ENCODE measurements at places on chromosomes 5 and 9.

- no peak for DNase-seq
- H3K36me3 ChIP-seq, result peaks cover 61% of the 10 kb centered on the region
- peak overlapping the region; percentile 73 for H3K27ac ChIP-seq
- H3K4me1 ChIP-seq, result peaks cover 96% of the 10 kb centered on the region
- no peaks in the 10 kb centered on the region for H3K27me3 ChIP-seq
Observed at GRCh38 chr5:151063142-151063989, 17.5 kb downstream of the TNIP1 start.

DNA sequence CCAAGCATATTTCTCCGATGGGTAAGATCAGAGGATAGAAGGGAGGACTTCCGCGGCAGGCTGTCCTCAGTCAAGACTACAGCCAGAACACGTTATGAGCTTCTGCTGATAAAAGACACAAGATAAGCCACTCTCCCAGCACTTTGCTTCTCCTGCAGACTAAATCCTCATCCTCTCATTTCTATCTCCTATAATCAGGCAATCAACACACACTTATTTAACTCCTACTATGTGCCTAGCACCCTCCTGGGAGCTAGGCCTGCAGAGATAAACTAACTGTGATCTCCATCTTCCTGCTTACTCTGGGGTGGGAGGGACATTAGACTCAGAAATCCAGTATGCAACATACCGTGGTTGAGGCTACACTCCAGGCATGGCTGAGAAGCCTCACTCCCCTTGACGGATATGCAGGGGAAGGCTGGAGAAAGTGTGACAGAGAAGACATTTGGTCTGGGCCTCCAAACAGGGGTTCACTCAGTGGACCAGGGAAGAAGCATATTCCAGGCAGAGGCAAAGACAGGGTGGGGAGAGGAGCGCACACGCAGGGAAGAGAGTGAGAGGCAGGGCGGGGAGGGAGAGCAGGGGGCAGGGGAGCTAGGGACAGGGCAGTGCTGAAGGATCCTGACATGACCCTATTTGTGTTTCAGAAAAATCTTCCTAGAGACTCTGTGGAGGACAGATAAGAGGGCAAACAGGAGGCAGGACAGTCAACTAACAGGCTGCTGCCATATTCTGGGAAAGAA lies 274.1 kb downstream of the DENND1A start:
- no peak overlapping the region for H3K27ac ChIP-seq
- no peak for DNase-seq
- H3K4me3 ChIP-seq, result no peak overlapping the region
- H3K36me3 ChIP-seq, result peaks cover 14% of the 10 kb centered on the region
- H3K4me1 ChIP-seq, result peaks cover 10% of the 10 kb centered on the region
- no peaks in the 10 kb centered on the region for H3K27me3 ChIP-seq

- DNase-seq, result no peak
- H3K27ac ChIP-seq, result no peak overlapping the region
- no peaks in the 10 kb centered on the region for H3K36me3 ChIP-seq
- H3K27me3 ChIP-seq, result no peaks in the 10 kb centered on the region
Observed at GRCh38 chr5:45335978-45336377, 360.2 kb downstream of the HCN1 start.

DNA sequence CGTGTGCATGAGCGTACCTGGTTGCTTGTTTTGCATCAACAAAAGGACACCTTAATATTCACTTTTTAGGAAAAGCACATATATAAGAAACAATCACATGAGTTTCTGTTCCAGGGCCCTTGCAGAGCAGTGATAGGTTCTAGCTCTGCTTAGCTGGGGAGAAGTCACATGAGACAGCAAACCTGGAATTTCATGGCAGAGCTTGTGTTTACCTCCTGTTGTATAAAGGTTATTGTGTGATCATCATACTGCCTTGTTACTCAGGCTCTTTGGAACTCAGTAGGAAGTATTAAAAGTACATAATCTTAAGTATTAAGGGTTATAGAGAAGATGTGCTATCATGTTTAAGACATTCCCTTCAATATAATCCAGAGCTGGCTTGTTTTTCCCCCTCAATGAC lies 18.0 kb upstream of the VLDLR start:
- peaks cover 3% of the 10 kb centered on the region for H3K4me1 ChIP-seq
- H3K27me3 ChIP-seq, result peaks cover 27% of the 10 kb centered on the region
- H3K27ac ChIP-seq, result no peak overlapping the region
- DNase-seq, result no peak

GRCh38 chr9:1775230-1775629 lies 239.9 kb upstream of the SMARCA2 start:
- no peak overlapping the region for H3K4me3 ChIP-seq
- H3K27ac ChIP-seq, result no peak overlapping the region
- no peaks in the 10 kb centered on the region for H3K4me1 ChIP-seq
- DNase-seq, result no peak
- no peaks in the 10 kb centered on the region for H3K27me3 ChIP-seq

- no peak overlapping the region for H3K4me3 ChIP-seq
- peak; percentile 33 for DNase-seq
- H3K4me1 ChIP-seq, result peaks cover 8% of the 10 kb centered on the region
- H3K27ac ChIP-seq, result peak overlapping the region; percentile 69
- H3K27me3 ChIP-seq, result no peaks in the 10 kb centered on the region
Observed at GRCh38 chr5:178483620-178484019, 106.6 kb downstream of the COL23A1 start.

- no peak overlapping the region for H3K4me3 ChIP-seq
- no peaks in the 10 kb centered on the region for H3K27me3 ChIP-seq
- H3K27ac ChIP-seq, result no peak overlapping the region
Observed at GRCh38 chr9:5441043-5441442, 3.3 kb upstream of the PLGRKT start.

DNA sequence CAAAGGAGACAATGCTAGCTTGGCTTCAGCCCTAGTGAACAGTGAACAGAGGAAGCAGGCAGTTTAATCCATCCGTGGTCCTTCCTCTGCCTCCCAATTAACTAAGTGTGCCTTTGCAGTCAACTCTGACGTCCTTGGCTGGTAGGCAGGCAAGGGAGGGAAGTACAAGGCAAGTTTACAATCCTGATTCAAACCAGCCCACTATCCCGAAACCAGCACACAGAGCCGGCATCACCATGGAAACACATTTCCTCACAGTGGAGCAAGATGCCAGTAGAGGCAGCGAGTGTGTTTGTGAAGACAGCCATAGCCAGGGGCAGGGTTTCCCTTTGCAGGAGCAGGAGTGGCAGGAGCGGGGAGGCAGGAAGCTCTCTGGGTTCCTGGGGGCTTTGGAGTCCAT lies 73.9 kb downstream of the GOLPH3 start:
- H3K27me3 ChIP-seq, result no peaks in the 10 kb centered on the region
- DNase-seq, result no peak

DNA sequence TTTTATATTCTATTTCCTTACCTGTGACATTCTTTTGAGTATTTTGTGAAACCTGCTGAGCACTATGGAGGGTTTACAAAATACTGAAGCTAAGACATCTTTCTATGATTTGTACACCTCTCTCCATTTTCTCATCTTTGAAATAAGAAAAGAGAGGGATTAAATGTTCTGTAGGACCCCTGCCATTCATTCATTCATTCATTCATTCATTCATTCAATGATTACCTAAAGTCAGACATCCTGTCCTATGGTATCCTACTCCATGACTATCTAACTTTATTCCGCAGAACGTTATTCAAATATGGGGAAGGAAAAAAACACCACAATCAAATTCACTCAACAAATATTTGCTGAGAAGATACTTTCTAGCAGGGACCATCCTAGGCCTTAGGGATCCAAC lies 51.4 kb downstream of the AP3B1 start:
- DNase-seq, result no peak
- H3K4me1 ChIP-seq, result no peaks in the 10 kb centered on the region
- H3K27ac ChIP-seq, result no peak overlapping the region
- H3K27me3 ChIP-seq, result no peaks in the 10 kb centered on the region
- no peak overlapping the region for H3K4me3 ChIP-seq

DNA sequence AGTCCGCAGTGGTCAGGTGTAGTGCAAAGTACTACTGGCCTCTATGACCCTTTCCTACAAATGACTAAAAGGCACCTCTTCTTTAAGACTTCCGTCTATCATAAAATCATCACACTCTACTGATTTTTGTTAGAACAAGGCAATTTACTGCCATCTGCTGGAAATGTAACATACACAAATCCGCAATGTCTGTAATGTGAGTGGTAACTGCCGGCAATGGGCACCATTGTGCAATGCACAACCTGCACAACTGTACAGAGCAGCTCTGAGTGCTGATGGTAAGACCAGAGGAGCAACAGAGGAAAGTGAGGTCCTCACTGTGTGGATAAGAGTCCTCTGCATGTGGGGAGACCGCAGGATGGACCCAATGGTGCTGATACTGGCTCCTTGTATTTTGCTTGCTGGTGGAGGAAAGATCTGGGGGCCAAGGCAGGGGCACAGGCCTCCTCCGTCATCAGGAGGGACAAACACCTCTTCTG lies 103.7 kb downstream of the ATPSCKMT start:
- DNase-seq, result no peak
- no peak overlapping the region for H3K27ac ChIP-seq
- H3K4me3 ChIP-seq, result no peak overlapping the region
- H3K4me1 ChIP-seq, result no peaks in the 10 kb centered on the region

- no peaks in the 10 kb centered on the region for H3K36me3 ChIP-seq
- no peaks in the 10 kb centered on the region for H3K4me1 ChIP-seq
- no peak overlapping the region for H3K27ac ChIP-seq
- no peak for DNase-seq
- no peaks in the 10 kb centered on the region for H3K27me3 ChIP-seq
Observed at GRCh38 chr9:115637661-115638060, 515.9 kb upstream of the PAPPA start.

- no peak for DNase-seq
- no peaks in the 10 kb centered on the region for H3K4me1 ChIP-seq
- no peak overlapping the region for H3K27ac ChIP-seq
- H3K27me3 ChIP-seq, result peaks cover 6% of the 10 kb centered on the region
- no peak overlapping the region for H3K4me3 ChIP-seq
Observed at GRCh38 chr5:57586649-57587048, 104.0 kb upstream of the ACTBL2 start.

DNA sequence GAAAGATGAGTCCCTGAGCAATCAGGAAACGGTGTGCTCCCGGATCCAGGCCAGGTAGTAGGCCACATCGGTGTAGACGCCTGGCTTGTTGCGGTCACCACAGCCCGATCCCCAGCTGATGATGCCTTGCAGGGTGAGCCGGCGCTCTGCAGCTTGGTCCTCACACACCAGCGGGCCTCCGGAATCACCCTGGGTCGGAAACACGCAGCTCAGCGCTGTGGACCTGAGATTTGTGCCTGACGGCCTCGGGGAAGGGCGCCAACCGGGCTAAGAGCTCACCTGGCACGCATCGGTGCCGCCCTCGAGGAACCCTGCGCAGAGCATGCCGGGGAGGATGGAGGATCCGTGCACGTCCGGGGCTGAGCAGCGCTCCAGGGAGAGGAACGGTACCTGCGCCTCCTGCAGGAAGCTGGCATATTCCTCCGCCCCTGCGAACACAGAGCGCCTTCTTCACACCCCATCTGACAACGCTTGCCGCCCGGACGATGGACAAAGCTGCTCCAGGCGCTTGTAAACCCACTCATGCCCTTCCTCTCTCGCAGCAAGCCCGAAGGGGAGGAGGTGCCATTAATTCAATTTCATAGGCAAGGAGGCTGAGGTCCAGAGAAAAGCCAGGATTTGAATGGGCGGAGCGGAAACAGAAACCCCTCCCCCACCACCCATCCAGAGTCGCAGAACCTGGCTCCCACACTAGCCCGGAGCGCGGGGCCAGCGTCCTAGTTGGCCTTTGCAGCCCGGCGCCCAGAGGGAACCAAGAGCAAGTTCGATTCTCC lies 2.0 kb upstream of the PFN3 start:
- peak; percentile 74 for DNase-seq
- H3K27ac ChIP-seq, result no peak overlapping the region
- H3K4me1 ChIP-seq, result peaks cover 28% of the 10 kb centered on the region
- no peaks in the 10 kb centered on the region for H3K36me3 ChIP-seq
- peaks cover 26% of the 10 kb centered on the region for H3K27me3 ChIP-seq

- peaks cover 5% of the 10 kb centered on the region for H3K27me3 ChIP-seq
- H3K36me3 ChIP-seq, result no peaks in the 10 kb centered on the region
- no peak overlapping the region for H3K4me3 ChIP-seq
- DNase-seq, result no peak
- H3K4me1 ChIP-seq, result peaks cover 5% of the 10 kb centered on the region
- no peak overlapping the region for H3K27ac ChIP-seq
Observed at GRCh38 chr5:124593952-124594351, 152.5 kb downstream of the ZNF608 start.

GRCh38 chr5:76331126-76331525 lies 72.0 kb upstream of the IQGAP2 start:
- no peak overlapping the region for H3K27ac ChIP-seq
- no peaks in the 10 kb centered on the region for H3K27me3 ChIP-seq
- H3K4me1 ChIP-seq, result peaks cover 35% of the 10 kb centered on the region
- no peaks in the 10 kb centered on the region for H3K36me3 ChIP-seq

DNA sequence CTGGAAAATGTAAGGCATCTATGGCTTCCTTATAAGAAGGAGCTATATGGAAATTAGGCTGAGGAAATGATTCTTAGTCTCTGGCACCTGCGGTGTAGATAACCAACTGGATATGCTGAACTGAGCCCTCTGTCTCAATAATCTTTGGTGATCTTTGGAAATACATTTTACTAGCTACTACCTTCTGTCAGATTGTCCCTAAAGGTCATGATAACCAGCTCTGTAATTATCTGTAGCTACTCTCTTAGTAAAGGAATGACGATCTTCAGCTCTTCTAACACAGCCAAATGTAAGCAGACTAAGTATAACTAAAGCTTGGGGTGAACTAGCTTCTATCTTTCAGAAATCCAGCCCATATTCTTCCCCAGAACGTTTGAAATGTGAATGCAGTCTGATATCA lies 124.9 kb upstream of the GRHPR start:
- no peak overlapping the region for H3K27ac ChIP-seq
- H3K4me3 ChIP-seq, result no peak overlapping the region
- no peak for DNase-seq
- peaks cover 12% of the 10 kb centered on the region for H3K36me3 ChIP-seq
- peaks cover 88% of the 10 kb centered on the region for H3K4me1 ChIP-seq

DNA sequence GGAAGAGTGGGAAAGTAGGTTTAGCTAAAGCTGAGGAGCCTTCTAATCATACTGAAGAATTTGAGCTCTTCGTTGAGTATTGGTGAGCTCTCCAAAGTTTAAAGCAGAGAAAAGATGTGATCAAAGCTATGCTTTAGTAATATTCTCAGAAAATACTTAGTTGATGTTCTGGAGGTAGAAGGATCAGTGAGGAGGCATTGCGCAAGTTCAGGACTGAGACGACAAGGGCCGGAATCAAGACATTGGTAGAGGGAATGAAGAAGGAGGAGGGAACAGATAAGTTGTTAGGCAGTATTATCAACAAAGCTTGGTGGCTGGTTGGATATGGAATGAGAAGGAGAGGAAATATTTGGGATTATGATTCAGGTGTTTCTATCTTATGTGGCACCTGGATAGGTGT lies 7.1 kb downstream of the CAVIN4 start:
- no peaks in the 10 kb centered on the region for H3K4me1 ChIP-seq
- no peak overlapping the region for H3K27ac ChIP-seq
- no peak for DNase-seq
- no peaks in the 10 kb centered on the region for H3K27me3 ChIP-seq

GRCh38 chr5:170625221-170626165 lies 121.7 kb downstream of the KCNIP1 start:
- H3K27me3 ChIP-seq, result no peaks in the 10 kb centered on the region
- no peaks in the 10 kb centered on the region for H3K4me1 ChIP-seq
- no peak overlapping the region for H3K4me3 ChIP-seq
- H3K27ac ChIP-seq, result no peak overlapping the region
- no peaks in the 10 kb centered on the region for H3K36me3 ChIP-seq
- DNase-seq, result no peak

GRCh38 chr5:122559676-122560075 lies 215.2 kb upstream of the SNX2 start:
- H3K36me3 ChIP-seq, result no peaks in the 10 kb centered on the region
- H3K4me1 ChIP-seq, result no peaks in the 10 kb centered on the region
- H3K4me3 ChIP-seq, result no peak overlapping the region
- H3K27ac ChIP-seq, result no peak overlapping the region
- peaks cover 3% of the 10 kb centered on the region for H3K27me3 ChIP-seq
- DNase-seq, result no peak

GRCh38 chr5:80369521-80369920 lies 38.3 kb upstream of the ZFYVE16 start:
- no peak overlapping the region for H3K27ac ChIP-seq
- no peak for DNase-seq
- H3K27me3 ChIP-seq, result peaks cover 9% of the 10 kb centered on the region
